Amniotic stem cell (primary cell): ENCODE measurements at places on chromosomes 7 and 10.

GRCh38 chr10:104139221-104139620 lies 17.2 kb downstream of the SFR1 start:
- no peak for DNase-seq

DNA sequence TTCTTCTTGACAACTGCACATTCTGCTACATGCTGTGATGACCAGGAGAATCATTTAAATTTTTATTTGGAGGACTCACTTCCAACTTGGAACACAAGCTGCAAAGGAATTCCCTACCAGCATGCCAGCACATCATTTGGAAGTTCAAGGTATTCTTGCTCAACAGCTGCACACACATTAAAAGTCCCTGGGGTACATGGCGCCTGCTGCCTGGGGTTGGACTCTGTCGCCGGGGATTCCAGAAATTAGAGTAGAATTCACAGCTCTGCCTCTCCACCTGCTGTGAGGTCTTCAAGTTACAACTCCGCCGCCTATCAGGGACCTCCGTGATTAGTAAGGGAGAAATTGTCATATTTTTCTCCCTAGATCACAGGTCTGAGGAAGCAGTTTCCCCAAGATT lies 1.1 kb downstream of the ZNF32 start:
- no peak for DNase-seq

DNA sequence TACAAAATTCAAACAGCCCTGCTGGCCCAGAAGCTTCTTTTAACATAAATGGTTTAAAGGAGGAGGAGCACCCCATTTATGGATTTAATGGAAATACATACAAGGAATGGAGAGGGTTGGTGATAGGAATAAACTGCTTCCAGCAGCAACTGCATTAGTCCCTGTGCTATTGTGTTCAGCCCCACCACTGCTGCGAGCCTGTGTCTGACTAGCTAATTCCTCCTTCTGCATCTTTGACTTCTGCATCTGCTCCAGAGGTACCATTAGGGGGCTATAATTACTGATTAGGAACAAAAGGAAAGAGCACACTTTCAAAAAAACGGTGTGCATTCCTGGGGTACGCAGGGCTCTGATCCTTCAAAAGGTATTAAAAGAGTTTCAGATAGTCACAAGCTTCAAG lies 24.8 kb downstream of the CDCA7L start:
- no peak for DNase-seq

DNA sequence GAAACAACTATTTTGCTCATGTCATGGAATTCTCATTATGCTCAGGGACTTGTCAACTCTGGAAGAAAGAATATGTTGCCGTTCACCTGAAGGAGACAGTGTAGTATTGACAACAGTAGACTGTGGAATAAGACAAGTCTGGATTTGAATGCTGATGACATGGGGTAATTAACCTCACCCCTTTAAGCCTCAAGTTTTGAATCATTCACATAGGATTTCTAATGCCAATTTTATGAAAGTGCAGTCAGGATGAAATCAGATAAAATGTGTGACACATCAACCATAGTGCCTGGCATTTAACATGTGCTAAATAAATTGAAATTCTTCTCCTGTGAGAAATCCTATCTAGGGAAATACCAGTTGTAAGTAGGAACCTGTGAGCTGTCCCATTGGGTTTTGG lies 305.8 kb downstream of the KIF20B start:
- no peak for DNase-seq

- no peak for DNase-seq
These were observed 8.8 kb upstream of the TRPV6 start for GRCh38 chr7:142894112-142894984.

- DNase-seq = no peak
These were observed 30.1 kb upstream of the ZEB1 start for GRCh38 chr10:31288962-31289361.

DNA sequence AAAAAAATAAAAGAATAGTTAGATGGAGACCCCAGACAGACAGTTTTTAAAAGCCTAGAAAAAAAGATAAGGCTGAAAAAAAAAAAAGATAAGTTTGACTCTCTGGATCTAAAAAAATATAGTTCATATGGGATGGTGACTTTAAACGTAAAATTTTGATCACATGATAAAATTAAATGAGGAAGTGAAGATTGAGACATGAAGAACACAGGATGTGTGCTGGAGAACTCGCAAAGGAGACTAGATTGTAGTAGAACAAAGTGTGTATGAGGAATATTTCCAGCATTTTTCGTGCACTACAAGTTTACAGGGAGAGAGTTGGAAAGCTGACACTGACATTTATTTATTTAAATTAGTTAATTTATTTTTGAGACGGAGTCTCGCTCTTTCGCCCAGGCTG lies 286.4 kb downstream of the PRPF18 start:
- no peak for DNase-seq

- DNase-seq = peak; percentile 53
These were observed 20.0 kb downstream of the LRRD1 start for GRCh38 chr7:92158660-92159575.

GRCh38 chr7:25073451-25073850 lies 51.6 kb downstream of the CYCS start:
- DNase-seq = no peak

DNA sequence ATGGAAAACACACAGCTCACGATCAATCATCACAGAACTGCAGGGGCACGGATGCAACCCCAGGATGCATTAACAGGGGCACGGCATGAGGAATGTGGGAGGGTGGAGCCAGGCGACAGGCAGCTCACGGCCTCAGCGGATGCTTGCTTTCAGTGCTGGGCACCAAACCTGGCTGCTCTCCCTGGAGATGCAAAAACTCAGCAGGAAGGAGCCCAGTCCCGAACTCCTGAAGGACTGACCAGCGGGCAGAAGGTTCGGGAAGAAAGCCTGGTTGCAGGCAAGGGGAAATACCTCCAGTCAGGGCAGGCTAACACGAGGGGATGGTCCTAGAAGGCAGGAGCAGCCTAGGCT lies 66.8 kb downstream of the CHST15 start:
- DNase-seq = no peak

DNA sequence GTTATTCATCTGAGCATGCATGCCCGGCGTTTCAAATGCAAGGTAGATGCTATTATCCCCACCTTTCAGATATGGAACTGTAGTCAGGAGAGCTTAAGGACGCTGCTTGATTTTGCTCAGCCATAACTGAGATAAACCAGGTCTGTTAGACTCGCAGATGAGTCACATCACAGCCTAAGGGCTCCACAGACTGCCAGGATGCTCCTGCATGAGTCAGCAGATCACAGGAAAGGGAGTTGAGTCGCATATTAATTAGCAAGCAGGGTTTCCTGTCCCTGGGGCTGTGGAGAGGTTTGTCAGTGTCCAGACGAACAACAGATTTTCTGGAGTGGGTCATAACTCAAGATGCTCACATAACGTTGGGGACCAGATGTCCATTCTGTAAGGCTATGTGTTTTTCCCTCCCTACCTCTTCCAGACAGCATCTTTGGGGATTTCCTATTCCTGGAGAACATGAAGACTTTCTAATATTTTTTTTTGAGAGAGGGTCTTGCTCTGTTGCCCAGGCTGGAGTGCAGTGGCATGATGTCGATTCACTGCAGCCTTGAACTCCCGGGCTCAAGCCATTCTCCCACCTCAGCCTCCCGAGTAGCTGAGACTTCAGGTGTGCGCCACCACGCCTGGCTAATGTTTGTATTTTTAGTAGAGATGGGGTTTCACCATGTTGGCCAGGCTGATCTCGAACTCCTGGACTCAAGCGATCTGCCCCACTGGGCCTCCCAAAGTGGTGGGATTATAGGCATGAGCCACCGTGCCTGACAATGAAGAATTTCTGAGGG lies 36.7 kb downstream of the PFKFB3 start:
- peak; percentile 97 for DNase-seq

GRCh38 chr10:131723297-131724168 lies 177.3 kb upstream of the PPP2R2D start:
- no peak for DNase-seq

DNA sequence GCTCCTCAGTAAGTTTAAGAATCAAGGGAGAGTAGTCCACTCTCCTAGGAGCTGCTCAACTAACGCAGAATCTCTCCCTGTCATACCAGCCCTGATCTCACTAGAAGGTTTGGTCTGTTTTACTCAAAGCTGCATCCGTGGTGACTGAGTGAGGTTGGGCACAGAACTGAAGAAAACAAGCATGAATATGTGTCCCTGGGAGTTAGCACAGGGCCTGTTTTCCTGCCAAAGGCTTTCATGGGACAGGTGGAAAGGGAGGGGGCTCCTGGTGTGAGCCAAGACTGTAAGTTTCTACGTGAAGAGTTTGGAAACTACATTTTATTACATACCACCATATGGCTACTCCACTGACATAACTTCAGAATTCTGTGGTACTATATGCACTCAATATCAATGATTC lies 705.9 kb downstream of the MAGI2 start:
- DNase-seq = no peak

- DNase-seq = no peak
These were observed 16.3 kb downstream of the OR2AE1 start for GRCh38 chr7:99860281-99861127.

- no peak for DNase-seq
These were observed 637.7 kb downstream of the PARD3 start for GRCh38 chr10:34177445-34177844.

GRCh38 chr10:3805201-3805790 lies 20.3 kb upstream of the KLF6 start:
- no peak for DNase-seq

DNA sequence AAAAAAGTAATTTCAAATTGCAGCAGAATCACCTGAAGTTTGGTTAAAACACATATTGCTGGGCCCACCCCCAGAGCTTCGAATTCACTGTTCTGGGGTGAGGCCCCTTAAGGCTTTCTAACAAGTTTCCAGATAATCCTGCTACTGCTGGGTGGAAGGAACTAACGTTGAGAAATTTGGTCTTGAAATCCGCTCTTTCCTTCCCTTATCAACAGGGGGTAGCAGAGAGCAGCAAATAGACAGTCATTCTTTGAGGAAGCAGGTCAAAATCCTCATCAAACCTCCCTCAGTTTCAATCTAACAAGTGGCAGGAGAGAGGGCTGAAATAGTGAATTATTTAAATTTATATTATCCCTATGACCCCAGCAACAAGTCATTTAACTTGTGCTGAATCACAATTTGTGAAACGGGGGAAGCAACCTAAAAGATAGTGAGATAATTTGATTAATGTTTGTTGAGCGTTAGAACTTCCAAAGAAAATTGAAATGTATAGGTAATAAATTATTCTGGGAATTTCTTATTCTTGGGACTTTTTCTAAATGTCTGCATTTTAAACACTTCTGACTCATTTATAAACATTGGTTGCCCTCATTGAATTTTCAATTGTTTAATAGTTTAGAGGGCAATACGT lies 21.7 kb upstream of the MALSU1 start:
- DNase-seq = peak; percentile 21

DNA sequence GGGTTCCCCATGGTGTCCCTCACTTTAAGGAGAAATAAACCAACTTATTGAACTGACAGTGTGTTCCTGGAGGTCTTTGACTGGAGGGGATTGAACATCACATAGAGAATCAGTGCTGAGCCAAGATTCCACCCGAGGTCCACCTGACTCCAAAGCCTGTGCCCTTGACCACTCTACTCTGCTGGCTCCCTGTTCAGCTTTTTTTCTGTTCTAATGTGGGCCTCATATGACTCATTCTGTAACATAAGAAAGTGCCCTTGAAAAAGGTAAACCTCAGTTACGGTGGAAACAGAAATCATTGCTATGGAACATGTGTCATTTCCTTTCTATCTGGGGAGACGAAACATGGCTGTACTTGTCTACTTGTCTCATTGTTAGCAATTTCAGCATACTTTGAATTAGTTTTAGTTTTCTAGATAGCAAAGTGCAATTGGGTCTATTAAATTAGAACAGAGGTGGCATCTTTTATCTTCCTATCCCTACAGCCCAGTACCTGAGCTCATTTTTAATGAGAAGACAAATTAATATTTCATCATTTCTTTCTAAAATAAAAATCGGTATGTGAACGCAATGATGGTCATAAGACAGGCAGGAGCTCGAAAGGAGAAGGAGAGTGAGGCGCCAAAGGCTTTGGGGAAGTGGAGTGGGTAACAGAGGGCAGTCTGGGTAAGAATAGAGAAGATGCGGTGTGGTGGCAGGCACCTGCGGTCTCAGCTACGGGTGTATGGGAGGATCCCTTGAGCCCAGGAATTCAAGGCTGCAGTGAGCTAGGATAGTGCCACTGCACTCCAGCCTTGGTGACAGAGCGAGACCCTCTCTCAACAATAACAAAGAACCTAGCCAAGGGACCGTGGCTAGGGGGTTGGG lies 1.5 kb downstream of the GSDME start:
- no peak for DNase-seq

DNA sequence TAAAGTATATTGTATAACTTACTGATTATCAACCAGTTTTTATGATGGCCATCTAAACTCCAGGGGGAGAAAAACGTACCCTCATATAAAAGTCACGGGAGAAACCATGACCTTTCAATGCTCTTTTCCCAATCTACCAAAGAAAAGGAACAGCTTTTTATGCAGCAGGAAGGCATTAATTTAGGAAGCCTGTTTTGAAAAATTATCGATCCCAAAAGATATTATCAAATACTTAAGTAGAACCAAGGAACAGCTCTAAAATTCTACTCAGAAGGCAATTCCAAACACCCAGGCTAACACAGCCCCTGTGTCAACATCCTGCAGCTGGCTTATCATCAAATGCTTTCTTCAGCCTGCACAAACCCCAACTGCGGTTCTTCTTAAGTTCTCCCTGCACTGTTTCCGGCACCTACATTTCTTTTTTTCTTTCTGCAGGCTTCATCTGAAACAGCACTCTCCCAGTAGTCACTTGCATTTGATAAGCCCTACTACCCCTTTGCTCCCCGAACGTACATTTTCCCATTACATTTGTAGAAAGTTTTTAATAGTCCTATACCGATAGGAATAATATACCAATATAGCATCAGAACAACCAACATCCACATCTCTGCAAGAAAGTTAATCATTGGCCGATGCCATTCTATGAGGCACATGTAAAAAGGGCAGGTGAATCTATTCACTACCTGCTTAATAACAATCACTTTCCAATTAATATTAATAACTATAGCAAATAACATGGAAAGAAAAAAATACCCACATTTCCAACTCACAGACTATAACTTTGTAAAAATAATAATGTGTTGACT lies 47.9 kb downstream of the PIP4K2A start:
- no peak for DNase-seq

DNA sequence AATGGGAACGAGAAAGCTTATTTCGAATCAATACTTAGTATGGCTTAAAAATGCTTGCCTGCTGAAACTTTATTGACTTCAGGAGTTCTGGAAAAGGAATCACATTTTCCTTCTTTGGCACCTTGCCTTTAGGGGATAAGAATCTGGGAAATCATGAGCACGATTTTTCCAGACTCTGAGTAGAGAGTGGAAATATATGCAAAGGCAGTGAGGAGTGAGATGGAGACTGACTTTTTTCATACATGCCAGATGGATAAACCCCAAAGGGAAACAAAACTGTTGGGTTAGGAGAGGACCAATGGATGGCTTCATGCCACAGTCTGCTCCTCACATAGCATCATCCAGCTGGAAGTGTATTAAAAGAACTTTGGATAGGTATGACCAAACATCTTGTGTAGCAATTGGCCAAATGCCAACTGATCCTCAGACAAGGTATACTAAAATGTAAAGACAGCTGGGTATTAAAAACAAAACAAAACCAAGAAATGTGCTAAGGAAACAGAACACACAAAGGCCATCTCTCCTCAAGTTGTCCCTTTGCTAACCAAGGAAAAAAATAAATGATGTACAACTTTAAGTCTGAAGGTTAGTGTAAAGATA lies 1.7 kb downstream of the COL28A1 start:
- DNase-seq = no peak

GRCh38 chr7:28595076-28595475 lies 182.8 kb downstream of the CREB5 start:
- no peak for DNase-seq

- DNase-seq = no peak
These were observed 8.5 kb downstream of the NT5C2 start for GRCh38 chr10:103184615-103185014.

- no peak for DNase-seq
These were observed 45.1 kb upstream of the INHBA start for GRCh38 chr7:41747961-41748360.
